Trophoblast cell (in vitro differentiated cells and primary cell): ENCODE measurements at places on chromosomes 7 and 10.

DNA sequence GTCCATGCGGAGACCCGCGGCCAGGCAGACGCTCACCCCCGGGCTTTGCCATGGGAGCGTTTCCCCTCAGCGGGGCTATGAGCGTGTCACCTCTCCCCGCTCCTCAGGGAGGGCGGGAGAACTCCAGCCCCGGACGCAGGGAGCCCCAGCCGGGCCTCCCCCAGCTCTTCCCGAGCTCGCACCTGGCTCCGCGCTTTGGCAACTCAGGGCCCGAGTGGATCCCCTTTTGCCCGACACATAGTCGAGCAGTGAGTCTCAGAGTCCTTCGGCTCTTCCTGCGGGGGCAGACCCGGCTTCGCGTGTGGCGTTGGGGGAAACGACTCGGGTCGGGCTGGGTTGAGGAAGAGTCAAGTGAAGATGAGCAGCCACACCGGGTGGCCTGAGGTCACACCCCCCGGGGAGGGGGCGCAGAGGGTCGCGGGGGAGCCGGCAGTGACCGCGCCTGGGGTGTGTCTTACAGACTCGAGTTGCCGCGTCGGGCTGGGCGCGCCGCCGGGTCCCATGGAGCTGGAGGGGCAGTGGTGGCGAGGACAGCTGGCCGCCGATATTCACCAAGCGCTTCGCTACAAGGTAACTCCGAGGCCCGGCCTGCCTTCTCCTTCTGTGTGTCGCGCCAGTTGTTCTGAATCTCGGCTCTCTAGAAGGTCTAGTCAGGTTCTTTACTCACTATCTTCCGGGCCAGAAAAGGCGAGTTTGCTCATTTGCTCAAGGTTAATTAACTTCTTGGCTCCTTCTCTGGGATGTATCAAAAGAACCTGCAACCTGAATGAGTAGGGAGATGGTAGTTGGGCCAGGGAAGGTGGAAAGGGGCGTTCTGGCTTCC, 721 bp downstream of the CCNJ start:
- peak; percentile 50 for DNase-seq

- no peak for DNase-seq
Measured at GRCh38 chr10:16741540-16741939, 75.7 kb downstream of the RSU1 start.

GRCh38 chr7:67917437-67917755, 920.8 kb downstream of the TYW1 start:
- no peak for DNase-seq

DNA sequence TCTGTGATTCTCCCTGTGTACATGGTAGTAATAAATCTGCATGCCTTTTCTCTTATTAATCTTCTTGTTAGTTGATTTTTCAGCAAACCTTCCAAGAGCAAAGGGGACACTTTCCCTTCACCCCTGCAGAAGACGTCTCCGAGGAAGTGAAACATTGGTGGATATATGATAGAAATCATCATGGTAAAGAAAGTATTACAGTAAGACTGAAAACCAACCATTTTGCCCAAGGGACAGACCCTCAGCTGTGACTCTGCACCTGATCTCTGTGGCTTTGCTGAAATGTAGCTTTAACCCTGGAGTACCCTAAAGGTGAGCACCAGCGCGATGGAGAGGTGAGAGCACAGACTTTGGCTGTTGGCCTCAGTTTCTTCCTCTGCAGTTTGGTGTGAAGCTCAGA, 32.8 kb upstream of the MYO3A start:
- DNase-seq, result no peak

DNA sequence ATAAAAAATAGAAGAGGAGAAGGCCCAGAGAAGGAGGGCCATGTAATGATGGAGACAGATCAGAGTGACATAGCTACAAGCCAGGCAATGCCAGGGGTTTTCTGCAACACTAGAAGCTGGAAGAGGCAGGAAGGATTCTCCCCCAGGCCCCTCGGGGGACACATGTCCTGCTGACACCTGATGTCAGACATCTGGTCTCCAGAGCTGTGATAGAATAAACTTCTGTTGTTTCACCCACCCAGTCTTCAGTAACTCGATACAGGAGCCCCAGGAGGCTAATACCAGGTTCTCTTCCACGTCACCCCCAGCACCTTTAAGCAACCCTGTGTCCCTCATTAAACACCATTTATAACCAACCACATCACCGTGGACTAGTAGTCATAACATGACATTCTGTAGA, 94.9 kb downstream of the TMEM130 start:
- DNase-seq, result no peak

GRCh38 chr10:83677795-83678194, 461.5 kb upstream of the GHITM start:
- DNase-seq, result no peak

DNA sequence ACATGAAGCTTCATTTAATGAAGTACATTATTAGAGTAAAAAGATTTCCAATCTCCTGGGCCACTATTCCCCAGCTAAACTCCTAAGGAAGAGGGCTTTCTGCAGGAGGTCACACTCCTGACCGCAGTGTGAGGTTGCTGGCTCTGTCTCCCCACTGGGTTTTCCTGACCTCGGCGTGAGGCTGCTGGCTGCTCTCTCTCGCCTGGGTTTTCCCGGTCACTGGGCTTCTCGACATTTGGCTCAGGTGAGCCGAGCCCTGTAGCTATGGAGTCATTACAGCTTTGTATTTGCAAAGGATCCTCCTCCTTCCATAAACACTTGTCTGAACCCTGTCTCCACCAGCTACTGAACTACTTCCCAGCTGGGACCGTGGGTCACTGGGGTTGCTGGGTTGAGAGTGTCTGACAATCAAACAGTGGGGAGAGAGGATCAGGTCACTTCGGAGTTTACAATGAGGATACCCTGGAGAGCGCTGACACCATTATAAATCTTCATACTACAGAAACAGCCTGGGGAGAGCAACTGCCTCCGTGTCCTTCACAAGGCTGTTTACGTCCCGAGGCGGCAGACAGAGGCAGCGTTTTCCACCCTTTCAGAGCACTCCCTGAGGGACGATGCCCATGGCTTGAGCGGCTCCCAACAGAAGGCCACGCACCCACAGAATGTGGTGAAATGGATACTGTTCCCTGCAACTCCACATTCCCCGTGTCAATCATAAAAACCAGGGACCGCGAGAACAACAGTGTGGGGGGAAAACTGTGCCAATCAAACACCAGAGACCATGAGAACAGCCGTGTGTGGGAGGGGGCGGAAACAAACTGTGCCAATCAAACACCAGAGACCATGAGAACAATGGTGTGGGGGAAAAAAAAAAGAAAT, 226.2 kb downstream of the ZMYND11 start:
- no peak for DNase-seq

DNA sequence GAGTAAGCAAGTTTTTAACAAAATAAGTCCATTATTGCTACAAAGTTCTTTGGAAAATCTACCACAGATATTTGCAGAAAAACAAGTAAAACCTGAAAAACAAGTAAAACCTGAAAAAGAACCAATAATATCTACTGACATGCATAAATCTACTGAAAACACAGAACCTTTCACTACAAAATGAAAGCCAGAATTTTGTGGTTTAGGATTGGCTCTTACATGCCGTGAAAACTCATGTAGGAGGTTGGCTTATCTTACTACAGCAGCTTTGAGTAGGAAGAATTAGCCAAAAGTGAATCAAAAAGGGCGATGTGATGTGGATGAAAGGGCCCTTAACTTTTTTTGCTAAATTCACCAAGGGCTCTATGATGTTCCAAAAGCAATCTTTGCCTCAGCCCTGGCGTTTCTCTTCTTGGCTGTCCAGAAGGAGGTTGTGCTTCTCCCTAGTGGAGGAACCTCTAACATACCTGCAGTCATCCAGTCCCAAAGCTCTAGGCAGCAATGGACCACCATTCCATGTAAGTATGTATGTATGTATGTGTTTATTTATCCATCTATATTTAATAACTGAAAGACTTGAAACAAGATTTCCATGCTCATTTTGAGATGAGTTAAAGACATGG, 93.5 kb upstream of the ZNF804B start:
- DNase-seq, result no peak

GRCh38 chr10:84262190-84262956, 17.5 kb downstream of the RGR start:
- DNase-seq, result no peak

DNA sequence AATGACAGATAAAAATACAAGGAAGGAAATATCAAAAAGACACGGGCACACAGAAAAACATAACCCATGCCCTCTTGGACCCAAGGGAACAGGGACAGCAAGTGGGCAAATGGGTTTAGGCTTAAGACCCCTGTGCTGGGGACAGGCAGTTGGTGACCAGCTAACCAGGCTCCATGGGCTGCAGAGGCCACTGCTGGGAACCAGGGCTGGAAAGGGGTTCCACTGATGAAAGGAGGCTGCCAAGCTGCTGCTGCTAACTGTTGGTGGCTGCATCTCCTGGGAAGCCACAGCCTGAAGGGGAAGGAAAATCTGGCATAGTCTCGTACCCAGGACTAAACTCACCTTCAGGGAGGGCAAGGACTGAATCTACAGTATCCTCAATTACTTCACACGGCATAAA, 579.2 kb upstream of the MGMT start:
- no peak for DNase-seq

GRCh38 chr7:92135052-92135889, 994 bp upstream of the CYP51A1 start:
- DNase-seq, result no peak

GRCh38 chr10:126207313-126207771, 180.9 kb downstream of the ADAM12 start:
- DNase-seq, result no peak

DNA sequence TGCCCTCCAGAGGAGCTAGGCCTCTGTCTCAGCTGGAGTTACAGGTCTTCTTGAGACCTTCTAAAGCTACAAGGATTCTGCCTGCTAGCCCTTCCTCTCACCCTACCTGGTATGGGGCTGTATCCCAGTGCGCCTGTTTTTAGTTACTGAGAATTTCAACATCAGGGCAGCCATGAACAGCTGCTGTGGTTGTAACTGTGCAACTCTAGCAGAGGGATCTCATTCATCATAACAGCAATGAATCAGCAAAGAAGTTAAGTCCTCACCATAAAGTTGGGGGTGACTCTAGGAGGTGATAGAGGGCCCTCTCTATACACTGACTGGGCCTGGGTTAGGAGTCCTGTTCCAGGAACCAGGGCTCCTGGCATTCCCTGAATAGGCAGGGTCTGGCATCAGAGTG, 14.0 kb upstream of the CDH23 start:
- DNase-seq, result no peak

GRCh38 chr10:80187465-80188409, 17.6 kb downstream of the ANXA11 start:
- peak; percentile 17 for DNase-seq

- peak; percentile 44 for DNase-seq
Measured at GRCh38 chr10:131929122-131929845, 28.5 kb downstream of the PPP2R2D start.

- DNase-seq, result no peak
Measured at GRCh38 chr10:13247246-13247645, 13.1 kb upstream of the UCMA start.

GRCh38 chr7:28818996-28819395, 139.1 kb downstream of the TRIL start:
- DNase-seq, result no peak

DNA sequence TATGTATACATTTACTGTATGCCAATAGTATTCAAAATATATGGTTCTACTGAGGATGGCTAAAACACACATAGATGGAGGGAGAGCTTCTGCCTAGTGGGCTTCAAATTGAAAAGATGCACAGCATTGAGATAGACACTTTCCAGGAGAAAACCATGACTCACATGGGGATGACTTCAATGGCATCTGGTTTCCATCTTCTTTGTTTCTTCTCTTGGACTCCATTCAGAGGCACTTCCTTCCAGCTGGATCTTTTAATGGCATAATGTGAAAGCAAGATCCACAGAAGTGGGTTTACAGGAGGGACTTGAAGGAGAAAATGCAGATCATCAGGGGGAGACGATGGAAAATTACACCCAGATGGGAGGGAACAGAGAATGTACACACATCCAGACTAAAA, 84.9 kb downstream of the ZNF365 start:
- no peak for DNase-seq

DNA sequence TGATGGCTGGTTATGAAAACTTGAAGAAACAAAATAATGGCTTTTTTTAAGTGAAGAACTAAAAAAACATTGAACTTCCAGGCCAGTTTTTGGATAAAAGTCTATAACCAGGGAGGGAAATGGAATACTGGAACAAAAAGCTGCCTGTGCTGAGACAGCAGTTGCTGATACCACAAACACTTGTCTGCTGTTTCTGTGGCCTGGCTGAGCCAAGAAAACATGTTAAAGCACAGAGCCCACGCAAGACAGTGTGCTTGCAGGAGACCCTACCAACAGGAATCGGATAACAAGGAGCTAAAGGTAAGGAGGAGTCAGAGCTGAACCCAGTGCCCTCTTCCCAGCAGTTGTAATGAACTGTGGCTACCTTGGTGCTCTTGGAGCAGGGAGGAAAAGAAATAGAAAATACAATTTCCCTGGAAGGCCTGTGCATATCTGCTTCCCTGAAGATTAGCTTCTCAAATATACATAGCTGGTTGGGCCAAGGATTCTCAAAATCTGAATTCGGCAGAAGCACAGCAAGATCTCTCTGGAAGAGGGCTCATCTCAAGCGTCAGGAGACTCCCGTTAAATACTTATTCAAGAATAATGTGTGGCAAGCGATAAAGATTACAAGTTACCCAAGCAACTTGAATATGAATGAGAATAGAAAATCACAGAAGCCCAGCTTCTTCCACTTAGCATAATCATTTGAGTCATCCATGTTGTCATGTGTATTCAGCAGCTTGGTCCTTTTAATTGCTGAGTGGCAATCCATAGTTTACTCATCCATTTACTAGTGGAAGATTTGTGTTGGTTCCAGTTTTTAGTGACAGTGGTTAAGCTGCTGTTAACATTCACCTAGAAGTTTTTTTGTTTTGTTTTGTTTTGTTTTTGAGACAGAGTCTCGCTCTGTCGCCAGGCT, 87.6 kb downstream of the NOD1 start:
- no peak for DNase-seq

DNA sequence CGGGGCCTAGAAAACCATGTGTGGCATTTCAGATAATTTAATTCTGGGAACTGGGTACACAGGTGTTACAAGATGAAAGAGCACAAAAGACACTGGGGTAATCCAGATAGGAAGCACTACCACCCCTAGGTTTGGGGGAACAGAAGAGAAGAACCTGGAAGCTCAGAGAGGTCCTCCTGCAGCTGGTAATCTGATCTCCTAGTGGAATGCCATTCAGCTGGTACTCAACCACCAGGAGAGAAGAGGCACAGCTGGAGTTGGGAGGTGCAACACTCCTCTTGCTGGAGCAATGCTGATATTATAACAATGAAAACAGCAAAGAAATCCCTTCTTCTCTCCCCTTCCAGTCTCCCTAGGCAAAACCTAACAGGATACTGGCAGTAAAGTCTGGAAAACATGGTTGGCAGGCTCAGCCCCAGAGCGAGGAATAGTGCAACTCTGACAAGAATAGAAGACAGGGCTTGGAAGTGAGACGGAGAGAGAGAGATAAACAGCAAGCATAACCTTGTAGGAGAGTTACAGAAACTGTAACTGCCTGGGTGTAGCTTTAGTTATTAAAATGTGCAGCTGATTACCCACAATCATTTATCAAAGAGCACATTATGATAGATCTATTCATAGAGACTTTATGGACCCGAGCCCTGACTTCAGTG, 35.0 kb downstream of the NRF1 start:
- DNase-seq, result no peak

- no peak for DNase-seq
Measured at GRCh38 chr7:35035511-35035961, 1.7 kb downstream of the DPY19L1 start.
